ENCODE measurements at places on chromosomes 2 and 18.

GRCh38 chr2:217142649-217143266 lies 282.9 kb upstream of the TNP1 start:
- DNase-seq, result no peak

DNA sequence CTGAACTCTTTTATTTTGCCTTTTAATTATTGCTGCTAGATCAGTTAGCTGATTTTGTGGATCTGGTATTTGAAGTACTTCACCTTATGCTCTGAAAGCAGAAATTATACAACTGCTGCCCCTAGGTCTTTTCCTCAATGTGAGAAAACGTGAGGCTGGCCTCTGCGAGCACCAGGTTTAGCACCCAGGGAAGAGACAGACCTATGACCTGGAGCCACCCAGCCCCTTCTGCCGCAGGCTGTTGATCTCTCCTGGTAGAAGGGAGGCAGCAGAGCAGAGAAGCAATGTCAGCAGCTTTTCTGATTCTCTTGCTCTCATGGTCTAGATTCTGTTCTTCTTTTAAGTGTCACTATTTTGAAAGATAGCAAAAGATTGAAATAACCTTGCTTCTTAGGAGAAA lies 19.9 kb downstream of the TRAPPC12 start:
- DNase-seq, result no peak

GRCh38 chr2:42557306-42557705 lies 11.1 kb upstream of the MTA3 start:
- DNase-seq, result no peak

- no peak for DNase-seq
Measured at GRCh38 chr18:30106356-30106755, 936.2 kb downstream of the DSC3 start.

DNA sequence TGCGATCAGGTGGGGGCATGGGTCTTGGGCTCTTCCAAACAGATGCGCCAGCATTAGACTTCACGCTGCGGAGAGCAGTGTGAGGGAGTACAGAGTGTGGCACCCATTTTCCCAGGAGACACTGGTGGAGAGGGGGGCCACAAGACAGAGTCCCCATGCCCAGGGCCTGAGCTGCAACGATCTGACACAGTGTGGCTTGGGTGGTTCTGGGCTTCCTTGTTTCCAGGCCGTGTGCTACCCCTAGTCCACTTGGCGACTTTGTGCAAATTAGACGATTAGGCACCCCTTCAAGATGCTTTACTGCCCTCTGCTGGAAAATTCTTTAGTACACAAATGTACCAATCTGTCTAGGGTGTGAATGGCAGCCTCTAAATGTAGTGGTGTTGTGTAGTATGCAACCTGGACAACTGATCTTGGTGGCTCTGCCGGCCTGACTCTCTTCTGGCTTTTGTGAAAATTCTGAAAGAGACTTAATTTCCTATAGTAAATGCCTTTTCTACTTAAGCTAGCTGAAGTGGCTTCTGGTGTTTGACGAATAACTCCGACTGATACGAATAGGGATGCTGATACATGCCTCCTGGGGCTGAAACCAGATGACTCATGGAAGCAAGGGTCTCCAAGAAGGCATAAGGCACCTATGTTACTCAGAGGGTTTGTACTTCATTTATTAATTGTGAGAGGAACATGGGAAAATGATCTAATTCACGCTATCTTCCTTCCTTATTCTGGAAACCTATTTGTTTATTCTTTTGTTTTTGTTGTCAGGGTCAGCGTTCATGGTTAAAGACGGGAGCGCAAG lies 92.3 kb upstream of the SMAD2 start:
- no peak for DNase-seq

- peak; percentile 15 for DNase-seq
Measured at GRCh38 chr2:203811491-203812221, 55.9 kb upstream of the CTLA4 start.

DNA sequence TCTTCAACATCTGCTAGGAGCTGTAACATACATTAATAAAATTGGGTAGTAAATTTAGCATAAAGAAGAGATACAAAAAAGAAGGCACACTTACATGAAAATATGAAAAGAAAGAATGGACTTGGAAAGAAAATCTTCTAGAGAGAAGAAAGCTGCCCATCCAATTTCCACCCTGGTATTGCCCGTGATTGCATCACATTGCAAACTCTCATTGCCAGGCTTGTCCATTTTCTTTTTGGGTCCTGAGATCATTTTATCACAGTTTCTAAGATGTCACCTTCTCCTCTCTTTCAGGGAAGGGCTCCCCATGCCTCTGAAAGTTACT lies 321.5 kb downstream of the RND3 start:
- no peak for DNase-seq

GRCh38 chr2:32739664-32740063 lies 111.8 kb downstream of the TTC27 start:
- no peak for DNase-seq

DNA sequence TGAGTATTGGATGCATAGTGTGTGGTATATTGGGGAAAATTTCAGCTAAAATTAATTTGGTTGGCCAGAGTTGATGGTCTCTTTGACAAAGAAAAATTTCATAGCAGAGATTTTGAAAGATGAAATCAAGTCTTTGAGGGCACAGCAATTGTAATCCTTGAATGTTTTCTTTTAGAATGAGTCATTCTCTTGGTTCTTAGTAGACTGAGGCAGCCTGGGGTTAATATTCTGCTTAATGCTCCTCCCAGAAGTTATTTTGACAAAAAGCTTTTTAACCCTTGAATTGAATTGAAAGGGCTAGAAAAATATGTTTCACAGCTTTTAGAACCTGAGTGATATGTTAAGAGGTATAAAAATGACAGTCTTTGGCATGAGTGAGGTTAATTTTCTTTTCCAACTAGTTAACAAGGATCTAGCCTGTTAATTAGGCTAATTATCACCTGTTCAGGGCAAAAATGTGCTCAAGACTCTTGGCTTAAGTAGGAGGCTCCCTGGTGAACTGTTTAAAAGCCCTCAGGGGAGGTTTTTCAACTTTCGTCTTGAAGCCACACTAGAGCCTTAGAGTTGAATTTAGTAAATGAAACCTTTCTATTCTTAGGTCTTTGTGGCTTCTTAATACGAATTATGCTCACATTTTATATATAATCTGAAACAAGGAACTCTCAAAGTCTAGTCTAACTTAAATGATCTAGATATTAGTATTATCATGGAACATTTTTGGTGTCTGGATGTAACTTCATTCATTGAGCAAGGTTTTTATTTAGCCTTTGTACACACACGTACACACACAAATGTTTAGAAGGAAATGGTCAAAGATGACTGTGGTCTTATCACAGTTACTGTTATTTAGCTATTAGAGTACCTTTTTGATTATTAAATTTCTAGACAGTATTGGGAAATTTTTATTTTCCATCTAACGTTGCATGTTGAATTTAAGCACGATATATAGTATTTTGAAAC lies 272.5 kb downstream of the ZNF407 start:
- DNase-seq, result no peak

DNA sequence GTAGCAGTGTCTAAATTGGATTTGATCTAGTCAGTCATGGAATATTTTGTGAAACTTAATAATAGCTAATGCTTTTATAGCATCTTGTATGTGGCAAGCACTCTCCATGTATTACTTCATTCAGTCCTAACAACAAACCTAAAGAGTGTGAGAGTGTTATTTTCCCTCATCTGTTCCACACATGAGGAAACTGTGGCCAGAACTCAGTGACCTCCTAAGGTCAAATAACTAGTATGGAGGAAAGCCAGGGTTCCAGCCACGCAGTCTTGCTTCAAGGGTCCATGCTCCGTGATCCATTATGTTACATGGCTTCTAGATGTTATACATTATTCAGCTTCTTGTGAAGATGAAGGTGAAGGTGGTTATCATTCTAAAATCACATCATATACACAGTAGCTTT lies 45.5 kb downstream of the TWSG1 start:
- no peak for DNase-seq

DNA sequence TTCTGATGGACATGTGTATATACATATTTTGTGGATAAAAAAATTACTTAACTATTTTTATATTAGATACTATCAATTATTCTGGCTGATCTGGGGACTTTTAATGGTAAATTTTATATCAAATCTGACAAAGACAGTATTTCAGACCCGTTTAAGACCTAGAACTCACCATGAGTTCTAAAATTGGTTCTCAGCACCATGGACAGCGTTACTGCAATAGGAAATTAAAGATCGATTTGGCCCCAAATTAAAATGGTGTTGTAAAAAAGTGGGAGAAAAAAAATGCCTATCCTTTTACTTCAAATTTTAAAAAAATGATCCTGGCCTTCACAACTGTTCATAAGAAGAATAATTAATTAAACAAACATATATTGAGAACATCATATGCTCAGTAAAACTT lies 919 bp upstream of the SCN2A start:
- DNase-seq, result no peak

DNA sequence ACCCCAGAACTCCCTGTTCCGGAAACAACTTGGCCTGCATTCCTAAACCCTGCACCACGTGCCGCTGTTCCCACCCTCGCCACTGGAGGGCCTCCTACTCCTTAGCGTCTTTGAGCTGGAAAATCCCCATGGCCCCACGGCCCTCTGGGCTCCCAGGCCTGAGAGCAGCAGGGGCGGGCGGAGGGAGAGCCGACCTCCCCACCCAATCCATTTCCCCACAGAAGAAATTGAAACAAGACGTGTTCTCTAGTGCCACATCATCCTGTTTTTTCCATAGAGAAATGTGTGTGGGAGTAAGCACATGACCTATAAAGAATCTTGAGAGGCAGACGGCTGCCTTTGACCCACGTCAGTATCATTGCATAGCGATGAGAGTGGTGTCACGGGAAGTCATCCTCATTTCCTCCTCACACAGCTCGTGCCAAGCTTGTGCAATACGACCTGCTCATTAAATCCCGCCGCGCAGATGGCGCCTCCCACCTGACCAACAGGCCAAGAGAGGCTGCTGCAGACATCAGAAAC lies 79.2 kb downstream of the LAMA1 start:
- no peak for DNase-seq

DNA sequence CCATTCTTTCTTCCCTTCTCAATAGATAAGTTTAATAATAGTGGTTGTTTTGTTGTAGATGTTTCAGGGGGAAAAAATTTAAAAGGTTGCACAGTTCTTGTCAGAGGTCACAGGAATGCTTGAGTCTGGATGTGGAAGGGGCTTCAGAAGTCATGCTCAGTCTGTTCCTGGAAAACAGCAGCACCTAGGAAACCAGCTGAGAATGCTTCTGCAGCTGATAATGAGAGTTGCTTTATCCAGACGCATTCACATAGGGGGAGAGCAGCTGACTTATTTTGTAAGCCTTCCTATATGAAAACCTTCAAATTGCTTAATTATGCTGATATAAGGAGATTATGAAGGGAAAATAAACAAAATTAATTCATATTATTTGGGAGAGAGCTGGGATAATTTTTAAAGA lies 235.5 kb downstream of the GULP1 start:
- no peak for DNase-seq

GRCh38 chr2:153360239-153360638 lies 118.3 kb downstream of the RPRM start:
- no peak for DNase-seq

GRCh38 chr2:73850009-73850408 lies 21.2 kb downstream of the STAMBP start:
- no peak for DNase-seq

DNA sequence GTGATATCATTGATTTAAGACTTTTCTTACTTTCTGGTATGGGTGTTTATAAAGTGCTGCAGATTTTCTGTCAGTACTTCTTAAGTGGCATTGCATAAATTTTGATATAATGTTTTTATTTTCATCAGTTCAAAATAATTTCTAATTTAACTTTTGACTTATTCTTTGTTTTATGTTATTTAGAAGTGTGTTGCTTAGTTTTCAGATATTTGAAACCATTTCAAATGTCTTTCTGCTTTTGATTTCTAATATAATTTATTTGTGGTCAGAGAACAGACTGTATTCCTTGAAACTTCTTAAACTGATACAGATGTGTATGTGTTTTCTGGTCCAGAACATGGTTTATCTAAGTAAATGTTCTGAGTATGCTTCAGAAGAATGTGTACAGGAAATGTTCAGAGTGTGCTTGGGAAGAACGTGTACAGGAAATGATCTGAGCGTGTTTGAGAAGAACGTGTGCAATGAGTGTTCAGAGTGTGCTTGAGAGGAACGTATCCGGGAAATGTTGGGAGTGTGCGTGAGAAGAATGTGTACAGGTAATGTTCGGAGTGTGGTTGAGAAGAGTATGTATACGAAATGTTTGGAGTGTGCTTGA lies 265.7 kb upstream of the HS6ST1 start:
- DNase-seq, result no peak

DNA sequence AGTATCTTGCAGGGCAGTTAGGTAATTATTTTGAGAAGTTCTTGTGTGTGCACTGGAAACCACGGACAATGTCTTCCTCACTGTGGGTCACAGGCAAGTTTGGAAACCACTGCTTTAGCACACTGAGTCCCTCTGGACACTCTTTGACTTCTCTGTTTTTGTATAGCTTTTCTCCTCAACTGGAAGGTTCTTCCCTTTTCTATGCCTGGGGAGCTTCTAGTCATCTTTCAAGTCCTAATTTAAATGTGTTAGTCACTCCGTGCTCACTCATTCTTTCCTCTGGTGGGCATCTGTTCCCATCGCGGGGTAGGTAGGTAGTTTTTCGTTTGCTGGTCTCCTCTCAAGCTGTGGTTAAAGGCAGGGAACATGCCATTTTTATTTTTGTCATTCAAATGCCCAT lies 32.1 kb downstream of the E2F6 start:
- no peak for DNase-seq

GRCh38 chr2:29977284-29977683 lies 55.9 kb upstream of the ALK start:
- DNase-seq, result no peak

GRCh38 chr18:63752636-63753035 lies 22.6 kb upstream of the SERPINB7 start:
- DNase-seq, result no peak

- no peak for DNase-seq
Measured at GRCh38 chr18:33557706-33558105, 20.3 kb upstream of the ASXL3 start.

- DNase-seq, result no peak
Measured at GRCh38 chr2:39615675-39616074, 50.0 kb upstream of the TMEM178A start.

DNA sequence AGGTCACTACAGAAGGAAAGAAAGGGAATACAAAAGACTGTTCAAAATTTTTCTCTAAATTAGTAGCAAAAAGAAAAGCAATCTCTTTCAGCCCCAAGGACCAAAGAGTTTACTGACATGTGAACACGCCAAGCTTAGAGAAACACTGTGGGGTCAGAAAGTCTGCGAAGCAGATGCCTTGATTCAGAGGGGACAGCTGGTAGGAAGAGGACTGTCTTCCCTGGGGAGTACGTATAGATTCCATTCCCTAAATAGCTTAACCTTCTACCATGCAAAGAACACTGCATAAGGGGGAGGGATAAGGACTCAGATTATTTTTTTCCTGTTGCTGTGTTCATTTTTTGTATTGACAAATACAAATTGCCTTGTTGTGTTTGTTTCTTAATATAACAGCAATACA lies 96.1 kb downstream of the IRS1 start:
- no peak for DNase-seq

GRCh38 chr2:99140860-99141109 lies 722 bp upstream of the C2orf15 start:
- DNase-seq, result no peak
